ENCODE measurements at places on chromosomes 5 and 9.

- no peak for DNase-seq
Observed at GRCh38 chr9:82034956-82035731, 46.6 kb downstream of the SPATA31D1 start.

GRCh38 chr9:115633104-115633503 is 515.1 kb upstream of the TNC start:
- DNase-seq = no peak

GRCh38 chr5:1510631-1511030 is 13.1 kb downstream of the LPCAT1 start:
- no peak for DNase-seq

DNA sequence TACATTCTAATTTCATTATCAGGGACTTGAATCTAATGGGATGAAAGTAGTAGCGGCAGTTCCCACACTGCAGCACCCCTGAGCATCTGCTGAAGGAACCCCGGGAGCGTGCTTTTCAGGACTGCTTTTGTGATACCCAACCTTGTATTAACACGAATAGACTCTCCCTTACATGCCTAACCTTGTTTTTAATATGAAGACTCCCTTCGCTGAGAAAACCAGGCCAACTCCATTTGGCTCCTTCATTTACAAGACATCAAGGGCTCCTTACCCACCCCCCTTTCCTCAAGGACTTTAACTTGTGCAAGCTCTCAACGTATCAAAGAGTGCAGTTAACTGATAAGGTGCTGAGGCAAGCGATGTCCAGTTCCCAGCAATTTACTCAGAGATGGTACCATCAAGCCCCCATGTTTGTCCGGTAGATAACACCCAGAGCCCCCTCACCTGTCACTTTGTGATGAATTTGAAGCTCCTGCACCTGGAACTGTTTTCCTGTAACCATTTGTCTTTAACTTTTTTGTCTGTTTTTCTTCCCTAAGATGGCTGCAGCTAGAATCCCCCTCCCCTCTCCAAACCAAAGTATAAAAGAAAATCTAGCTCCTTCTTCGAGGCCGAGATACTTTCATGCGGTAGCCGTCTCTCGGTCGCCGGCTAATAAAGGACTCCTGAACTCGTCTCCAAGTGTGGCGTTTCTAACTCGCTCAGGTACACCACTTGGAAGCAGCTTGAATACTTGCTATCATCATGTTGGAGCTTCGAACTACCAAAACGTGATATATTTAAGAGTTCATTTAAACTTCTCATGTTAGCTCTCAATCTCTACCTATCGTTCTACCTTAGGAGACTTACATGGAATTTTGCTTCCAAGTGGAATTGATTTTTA is 10.7 kb downstream of the HNRNPH1 start:
- DNase-seq = no peak

GRCh38 chr5:119420169-119420568 is 32.1 kb upstream of the HSD17B4 start:
- DNase-seq = no peak

DNA sequence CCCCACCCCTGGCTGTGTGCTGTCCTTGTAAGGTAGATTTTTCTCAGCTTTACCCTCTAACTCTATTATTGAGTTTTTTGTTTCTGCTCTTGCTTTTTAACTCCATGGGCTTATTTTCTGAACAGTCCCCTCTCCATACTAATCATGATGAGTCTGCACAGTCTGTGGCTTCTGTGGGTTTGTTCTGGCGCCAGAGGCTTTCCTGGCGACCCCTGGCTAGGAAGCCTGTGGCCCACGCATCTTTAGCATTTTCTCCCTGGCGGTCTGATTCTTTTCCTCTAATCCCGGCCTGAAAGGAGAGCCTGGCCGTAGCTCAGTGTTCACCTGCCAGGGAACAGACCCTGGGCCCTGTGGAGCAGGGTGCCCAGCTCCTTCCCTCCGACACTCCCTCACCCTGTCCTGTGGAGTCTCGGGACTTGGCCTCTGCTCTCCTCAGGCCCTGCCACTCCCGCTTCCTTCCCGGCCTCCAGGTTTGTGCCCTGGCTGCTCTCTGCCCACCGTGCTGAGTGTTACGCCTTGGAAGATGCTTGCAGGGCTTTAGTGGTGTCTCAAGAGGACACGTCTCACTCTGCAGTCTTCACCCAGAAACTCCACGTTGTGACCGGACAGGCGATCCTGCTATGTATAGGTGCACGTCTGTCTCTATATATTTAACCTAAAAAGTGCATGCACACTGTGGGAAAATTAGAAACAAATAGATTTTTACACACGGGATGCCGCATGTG is 31.7 kb upstream of the LRRC14B start:
- no peak for DNase-seq

DNA sequence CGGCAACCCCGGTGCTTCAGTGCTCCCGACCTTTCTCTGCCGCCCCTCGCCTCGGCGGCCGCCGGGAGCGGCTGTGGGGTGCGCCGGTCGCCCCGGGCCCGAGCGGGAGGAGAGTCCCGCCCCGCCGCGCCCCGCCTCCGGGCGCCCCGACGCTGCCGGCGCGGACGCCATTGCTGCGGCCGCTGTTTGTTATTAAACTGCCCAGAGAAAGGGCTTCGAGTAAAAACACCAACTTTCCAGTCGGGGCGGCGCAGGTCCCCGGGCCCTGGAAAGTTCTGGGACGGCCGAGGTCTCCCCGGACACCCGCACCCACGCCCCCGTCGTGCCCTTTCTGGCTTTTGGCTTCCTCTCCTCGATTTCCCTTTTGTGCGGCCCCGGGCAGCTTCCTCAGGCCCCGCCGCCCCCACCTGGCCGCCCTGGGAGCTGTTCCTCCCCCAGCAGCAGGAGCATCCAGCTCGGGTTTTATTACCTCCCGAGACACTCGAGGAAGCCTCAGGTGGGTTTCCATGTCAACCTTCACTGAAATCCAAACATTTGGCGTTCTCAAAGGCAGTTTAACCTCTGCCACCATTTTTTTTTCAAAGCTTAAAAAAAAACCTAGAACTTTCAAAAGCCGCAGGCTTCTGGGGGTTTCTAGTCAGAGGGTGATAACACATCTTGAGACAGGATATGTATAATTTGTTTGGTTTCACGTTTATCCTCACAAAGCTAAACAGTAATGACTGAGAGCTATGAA is 334.4 kb downstream of the CWC27 start:
- peak; percentile 27 for DNase-seq

DNA sequence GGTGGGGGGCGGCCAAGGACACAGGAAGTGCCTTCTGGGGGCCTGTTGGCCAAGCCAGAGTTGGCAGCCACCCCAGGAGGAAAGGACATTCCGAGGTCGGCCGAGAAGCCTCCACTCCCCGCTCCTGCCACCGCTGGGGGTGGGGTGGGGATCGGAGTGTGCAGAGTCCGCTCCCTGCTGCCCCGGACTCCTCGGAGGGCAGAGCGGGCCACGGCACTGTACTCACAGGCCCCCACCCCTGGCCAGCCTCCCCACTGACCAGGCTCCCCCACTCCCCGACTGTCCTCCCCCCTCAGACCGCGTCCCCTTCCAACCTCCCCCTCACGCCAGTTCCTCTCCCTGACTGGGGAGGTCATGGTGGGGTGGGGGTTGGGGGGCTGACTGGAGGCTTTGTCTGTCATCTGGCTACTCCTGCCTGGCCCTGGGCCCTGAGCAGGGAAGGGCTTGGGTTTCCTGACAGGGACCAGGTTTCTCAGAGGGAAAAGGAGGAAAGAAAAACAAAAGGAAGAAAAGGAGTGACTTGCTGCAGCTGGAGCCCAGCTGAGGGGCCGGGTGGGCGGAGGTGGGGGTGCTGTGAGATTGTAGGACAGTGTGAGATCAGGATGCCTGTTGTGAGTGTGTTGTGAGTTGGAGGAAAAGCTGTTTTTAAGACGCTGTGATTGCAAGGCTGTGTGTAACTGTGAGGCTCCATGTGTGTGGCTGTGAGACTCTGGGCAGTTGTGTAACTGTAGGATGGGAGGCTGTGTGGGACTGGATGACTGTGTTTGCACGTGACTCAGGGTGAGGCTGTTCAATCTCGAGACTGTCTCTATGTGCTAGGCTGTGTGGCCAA is 29.7 kb downstream of the CNTFR start:
- DNase-seq = no peak

DNA sequence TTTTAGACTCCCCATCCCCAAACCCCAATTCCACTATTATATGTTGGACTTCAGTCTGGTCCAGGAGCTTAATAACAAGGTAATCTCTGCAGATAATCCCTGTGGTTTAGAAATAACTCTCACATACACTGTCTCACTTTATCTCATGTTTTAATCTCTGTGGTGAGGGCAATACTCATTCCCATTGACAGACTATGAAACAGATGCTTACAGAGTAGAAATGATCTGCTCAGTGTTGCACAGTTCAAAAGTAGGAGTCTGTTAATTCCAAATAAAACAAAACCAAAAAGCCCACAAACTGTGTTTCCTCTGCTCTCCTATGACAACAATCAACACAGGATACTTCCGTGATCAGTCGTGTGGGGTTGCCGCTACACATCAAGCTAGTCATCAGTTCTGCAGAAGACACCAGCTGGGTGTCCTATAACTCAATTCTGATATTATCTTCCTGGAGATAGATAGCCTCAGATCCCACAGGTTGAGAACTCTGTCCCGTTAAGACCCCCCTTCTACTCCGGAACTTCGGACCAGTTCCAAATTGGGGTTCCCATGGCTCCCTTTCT is 26.3 kb upstream of the FANCC start:
- DNase-seq = no peak

DNA sequence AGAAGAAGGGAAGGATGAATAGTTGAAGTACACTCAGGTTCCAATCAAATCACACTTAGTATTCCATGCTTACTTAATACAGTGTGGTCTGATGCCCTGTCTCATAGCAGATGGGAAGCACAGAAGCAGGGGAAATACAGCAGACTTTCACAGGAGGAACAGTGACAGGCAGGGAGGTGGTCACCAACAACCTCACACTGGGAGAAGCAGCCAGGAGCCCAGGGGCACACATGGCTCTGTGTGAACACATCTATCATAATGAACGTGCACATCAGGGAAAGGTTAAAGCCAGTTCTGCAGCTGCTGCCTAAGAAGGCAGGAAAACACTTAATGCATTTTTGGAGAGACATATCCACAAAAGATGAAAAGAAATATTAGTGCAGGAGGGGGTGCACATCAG is 312.3 kb downstream of the MED10 start:
- no peak for DNase-seq

- DNase-seq = no peak
Observed at GRCh38 chr5:14917719-14918118, 46.1 kb upstream of the ANKH start.

GRCh38 chr9:109682227-109682626 is 97.8 kb upstream of the PALM2AKAP2 start:
- DNase-seq = no peak

DNA sequence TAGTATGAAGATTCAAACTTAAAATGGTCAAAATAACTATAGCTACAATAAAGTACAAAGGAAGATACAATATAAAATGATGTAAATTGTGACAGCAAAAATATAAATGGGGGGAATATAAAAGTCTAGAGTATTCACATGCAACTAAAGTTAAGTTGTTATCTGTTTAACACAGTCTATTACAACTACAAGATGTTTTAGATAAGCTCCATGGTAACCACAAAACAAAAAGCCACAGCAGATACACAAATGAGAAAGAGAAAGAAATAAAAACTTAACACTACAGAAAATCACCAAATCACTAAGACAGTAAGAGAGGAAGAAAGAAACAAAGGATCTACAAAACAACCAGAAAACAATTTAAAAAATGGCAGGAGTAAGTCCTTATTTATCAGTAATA is 17.0 kb upstream of the SH3TC2 start:
- no peak for DNase-seq

DNA sequence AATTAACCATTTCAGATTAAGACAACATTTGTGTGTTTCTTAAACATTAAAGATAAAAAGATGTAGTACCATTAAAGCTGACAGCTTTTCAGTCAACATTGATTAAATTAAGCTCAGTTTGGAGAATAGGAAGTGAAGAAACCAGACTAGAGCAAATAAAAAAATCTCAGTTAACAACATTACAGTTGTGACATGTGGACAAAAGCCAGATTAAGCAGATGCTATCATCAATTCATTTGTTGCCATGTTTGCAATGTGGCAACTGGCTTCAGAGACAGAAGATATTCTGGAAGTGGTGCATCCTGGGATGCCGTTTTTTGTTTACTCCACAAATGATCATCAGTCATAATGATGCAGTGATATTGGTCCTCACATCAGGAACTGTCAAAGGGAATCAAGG is 70.3 kb upstream of the CNTLN start:
- DNase-seq = no peak

DNA sequence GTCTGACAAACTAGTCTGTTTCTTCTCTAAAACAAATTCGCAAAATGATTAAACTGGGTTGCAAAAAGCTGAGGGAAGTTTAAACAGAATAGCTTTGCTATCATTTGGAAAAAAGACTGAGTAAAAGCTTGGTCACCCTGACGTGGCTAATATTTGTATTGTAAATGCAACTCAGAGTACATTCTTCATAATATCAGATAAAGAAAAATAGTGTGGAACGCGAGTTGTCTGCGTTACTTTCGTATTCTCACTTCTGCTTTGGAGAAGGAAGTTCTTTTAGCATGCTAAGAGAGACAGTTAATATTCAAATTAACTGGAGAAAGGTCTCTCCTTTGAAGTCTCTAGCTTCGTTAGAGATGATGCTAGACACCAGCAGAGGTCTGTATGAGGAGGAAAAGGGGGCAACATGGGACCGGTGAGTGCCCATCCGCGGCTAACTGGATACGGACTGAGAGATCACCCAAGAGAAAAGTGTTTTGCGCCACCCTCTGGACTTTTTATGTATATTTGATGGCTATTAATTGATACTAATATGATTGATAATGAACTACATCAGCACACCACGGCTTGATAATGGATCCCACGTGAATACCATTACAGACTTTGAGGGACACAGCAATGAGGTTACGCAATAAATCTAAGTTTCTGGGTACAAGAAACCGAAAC is 2.9 kb upstream of the CNTRL start:
- DNase-seq = no peak
